ENCODE measurements at places on chromosomes 5 and 9.

GRCh38 chr9:135772056-135772646 lies 70.2 kb downstream of the KCNT1 start:
- DNase-seq: no peak

DNA sequence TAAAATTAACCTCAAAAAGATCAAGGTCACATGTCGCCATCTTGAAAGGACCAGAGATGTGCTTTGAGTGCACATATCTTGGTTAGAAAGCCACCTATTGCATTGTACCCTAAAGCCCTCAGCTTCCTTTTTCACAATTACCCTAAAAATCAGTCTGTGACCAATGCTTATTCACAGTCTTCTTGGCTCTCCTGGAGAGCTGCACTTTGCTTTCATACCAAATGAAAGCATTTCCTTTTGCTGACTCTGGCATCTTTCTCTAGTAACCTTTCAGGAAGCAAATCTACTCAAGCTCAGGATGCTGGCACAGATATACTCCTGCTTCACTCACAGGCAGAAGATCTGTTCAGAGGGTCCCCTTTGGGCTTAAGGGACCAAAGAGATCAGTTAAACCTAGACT lies 160.7 kb upstream of the PUM3 start:
- no peak for DNase-seq

DNA sequence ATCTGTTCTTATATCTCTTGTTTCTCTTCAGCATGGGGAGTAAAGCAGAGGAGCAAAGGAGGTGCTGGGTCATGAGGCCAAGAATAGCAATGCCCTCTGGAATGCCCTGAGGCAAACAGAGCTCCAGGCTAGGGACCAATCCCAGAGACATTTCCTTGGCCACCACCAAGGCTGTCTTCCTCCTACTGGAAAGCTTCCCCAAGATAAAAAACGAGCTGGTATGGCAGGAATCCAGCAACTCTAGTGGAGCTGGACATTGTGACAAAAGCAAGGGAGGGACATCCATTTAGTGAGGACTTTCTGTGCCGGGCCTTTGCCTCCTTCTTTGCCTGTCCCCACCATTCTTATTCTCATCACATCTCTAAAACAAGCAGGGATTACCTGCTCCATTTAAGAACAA lies 161.6 kb downstream of the ASTN2 start:
- DNase-seq: no peak

DNA sequence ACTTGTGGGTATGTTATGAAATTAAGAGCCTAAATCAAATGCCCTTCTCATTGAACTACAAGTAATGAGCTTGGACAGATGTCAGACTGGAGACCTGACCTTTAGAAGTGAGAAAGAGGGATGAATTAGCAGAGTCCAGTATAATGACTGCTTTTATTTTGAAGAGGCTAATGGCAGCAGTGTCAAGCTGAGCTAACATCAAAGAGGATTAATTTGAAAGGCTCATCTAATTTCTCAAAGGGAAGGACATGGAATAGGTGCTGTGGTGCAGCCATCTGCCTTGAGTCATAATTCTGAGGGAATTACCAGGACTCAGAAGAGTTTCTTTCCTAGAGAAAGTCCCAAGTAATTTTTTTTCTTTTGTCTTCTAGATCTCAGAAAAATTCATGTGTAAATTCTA lies 57.6 kb downstream of the FAM81B start:
- no peak for DNase-seq

DNA sequence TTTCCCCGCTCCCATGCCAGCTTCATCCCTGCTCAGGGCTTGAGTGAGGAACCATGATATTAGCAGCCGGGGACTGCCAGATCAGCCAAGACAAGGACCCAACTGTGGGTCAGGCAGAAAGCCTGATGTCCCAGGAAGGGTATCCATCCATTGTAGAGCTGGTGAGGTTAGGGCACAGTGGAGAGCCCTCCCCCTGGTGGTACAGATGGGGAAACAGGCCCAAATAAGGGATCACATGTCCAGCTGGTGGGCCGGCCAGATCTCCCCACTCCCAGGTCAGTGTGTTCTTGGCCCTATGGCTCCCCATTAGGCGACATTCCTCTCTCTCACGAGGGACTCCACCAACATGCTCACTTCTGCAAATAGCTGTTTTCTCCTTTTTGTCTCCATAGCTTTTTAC lies 9.0 kb downstream of the CDX1 start:
- DNase-seq: no peak

DNA sequence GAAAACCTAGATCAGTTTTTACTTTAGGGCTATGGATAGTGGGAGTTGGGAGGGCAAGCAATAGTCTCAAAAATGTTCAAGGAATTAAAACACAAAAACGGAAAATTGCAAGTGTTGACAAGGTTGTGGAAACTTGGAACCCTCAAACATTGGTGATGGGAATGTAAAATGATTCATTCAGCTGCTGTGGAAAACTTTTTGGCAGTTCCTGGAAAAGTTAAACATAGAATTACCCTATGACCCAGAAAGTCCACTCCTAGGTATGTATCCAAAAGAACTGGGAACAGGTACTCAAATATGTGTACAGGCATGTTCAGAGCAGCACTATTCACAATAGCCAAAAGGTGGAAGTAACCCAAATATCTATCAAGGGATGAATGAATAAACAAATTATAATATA lies 1.2 kb upstream of the MSANTD3 start:
- no peak for DNase-seq

- peak; percentile 49 for DNase-seq
Observed at GRCh38 chr9:124776954-124777648, at the start of gene OLFML2A. OLFML2A (plus strand) TSS chr9:124777133; CDS start chr9:124777271, 138 bp downstream.

DNA sequence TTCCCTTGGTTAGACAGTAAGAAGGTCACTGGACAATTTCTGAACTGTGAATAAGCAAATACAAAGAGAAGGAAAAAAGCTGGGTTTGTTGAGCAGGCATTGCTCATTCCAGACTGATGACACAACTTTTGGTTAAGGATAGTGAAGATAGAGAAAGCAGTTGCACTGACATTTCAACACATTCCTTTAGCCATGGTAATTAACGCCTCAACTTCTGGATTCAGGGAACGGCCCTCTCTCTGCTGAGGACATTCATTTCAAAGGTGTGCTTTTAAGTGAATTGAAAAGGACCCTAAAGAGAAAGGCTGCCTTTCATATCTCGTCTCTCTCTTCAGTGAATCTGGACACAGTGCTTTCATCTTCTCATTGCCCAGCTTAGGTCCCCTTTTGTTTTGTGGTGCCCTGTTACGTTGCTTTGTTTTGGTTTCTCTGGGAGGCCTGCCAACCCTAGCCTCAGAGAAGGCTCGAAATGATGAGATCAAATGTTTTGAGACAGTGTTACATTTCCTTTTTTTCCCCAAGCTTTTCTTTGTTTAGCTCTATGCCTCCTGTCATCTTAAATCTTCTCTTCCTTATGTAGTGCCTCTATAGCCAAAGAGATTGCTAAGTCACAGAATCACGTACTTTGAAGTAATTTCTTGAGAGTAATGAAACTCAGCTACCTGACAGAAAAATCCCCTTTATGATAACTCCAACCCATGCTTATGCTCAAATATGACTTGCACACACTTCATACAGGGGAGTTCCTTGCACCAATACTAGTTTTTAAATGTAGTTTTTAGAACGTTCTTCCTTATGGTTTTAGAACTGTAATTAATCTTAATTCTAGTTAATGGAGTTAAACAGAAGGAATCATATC lies 94.4 kb upstream of the IFNE start:
- DNase-seq: no peak

DNA sequence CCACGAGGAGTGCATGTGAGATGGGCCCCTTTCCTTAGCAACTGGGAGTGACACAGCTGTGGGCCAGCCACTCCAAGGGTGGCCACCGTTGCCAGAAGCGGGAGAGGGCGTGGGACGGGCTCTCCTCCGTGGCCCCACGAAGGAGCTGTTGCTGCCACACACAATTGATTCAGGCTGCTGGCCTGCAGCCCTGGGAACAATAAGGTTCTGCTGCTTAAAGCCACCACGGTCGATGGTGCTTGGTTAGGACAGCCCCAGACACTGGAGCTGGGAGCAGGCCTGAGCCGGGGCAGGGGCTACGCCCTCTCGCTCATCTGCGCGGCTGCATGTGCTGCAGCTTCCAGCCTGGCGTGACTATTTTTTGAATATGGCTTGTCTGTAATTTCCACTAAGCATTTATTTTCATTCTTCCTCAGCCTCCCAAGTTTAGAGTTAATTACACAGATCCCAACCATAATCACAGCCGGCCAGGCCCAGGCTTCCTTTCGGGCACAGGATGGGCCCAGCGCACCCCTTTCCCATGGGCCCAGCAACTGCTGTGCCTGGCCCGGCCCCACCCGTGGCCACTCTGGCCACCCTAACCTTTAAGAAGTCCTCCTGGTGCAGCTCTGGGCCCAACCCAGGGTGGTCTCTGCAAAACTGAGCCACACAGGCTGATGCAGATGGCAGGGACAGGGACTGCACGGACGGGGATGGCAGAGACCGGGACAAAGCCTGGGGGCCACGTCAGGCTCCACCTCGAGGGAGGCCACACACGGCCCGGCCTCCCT lies 49.7 kb downstream of the VAV2 start:
- no peak for DNase-seq

GRCh38 chr9:70442328-70442848 lies 27.9 kb upstream of the KLF9 start:
- no peak for DNase-seq

DNA sequence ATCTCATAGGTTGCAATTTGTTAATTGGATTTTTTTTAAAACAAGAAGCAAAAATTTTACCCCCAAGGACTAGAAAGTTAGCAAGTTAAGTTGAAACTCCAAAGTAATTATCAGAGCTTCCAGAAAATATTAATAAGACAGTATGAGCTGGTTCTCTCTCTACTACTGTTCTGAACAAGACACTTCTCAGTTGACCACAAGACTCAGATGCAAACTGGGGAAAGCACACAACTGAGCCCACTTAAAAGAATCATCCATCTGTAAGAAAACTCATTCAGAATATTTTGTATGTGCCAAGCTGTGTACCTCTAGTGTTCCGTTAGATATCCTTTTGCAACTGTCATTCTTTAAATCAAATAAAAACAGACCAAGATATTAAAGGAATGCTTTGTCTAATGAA lies 60.0 kb downstream of the MAP1B start:
- no peak for DNase-seq

- DNase-seq: no peak
Observed at GRCh38 chr5:93748875-93749397, 7.5 kb upstream of the POU5F2 start.

DNA sequence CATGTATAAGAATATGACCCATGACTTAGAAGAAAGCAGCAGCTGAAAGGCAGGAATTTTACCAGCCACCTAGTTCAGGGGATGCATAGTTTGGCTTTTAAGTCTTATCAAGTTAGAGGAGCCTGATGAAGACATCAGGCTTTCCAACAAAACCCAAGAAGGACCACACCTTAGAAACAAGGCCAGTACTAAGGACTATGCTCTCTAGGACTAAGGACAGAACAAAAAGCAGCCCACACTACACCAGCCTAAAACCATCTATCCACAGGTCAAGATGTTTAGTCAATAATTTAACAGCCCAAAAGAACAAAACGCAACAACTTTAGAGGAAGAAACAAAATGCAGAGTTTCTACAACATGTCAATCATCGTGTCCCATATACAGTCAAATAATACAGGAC lies 408.9 kb upstream of the RGMB start:
- no peak for DNase-seq

GRCh38 chr9:128422783-128423150 lies 2.1 kb downstream of the CERCAM start:
- no peak for DNase-seq

DNA sequence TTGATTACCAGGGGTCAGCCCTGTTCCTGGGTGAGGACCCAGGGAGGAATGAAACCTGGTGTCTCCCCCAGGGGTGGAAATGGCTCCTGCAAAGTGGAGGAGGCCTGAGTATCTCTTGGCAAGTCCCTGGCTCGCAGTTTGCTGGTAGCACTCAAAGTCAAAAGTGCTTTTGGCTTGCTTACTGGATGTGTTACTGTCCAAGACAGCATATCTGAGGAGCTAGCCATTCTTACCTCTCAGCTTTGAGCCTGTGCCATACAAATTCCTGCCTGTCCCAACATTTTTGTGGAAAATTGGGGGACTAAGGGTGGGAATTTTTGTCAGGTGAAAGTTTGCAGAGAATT lies 9.9 kb downstream of the ZNF618 start:
- no peak for DNase-seq

DNA sequence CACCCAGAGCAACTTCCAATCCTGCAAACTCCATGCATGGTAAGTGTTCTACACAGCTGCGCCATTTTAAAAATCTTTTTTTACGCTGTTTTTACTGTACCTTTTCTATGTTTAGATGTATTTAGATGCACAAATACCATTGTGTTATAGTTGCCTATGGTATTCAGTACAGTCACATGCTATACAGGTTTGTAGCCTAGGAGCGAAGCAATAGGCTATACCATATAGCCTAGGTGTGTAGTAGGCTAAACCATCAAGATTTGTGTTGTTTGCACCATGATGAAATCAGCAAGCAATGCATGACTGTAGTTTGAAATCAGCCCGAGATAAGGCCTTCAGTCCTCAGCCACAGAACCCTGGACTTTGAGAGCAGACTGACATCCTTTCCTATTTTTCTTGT lies 101.2 kb downstream of the LIX1 start:
- DNase-seq: no peak

GRCh38 chr5:122156724-122157325 lies 27.5 kb downstream of the ZNF474 start:
- no peak for DNase-seq

DNA sequence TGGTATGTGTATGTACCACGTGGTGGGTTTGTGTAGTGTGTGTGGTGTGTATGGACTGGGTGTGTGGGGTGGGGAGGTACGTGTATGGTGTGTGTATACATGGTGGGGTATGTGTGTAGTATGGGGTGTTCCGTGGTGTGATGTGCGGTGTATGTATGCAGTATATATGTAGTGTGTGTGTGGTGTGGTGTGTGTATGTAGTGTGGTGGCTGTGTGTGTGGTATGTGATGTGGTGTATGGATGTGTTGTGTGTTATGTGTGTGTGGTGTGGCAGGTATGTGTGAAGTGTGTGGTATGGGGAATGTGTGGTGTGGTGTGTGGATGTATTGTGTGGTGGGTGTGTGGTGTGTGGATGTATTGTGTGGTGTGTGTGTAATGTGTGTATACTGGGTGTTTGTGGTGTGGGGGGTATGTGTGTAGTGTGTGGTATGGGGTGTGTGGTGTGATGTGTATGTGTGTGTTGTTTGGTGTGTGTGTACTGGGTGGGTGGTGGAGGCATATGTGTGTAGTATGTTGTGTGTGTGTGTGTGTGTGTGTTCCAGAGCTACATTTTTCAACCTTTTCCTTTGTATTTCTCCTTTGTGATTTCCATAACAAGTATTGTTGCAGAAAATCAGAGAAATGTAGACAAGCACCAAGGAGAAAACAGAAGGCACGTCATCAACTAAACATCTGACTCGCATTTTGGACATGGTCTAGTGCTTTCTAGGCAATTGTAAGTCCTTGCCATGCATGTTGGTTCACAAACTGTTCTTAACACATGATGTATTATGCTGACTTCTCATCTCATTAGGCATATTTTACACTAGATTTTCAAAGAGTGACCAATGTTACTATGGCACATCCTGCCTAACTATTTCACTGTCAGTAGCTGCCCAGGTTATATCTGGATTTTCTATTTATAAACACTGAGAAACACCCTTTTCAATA lies 13.2 kb downstream of the SEMA4D start:
- DNase-seq: no peak

- DNase-seq: no peak
Observed at GRCh38 chr9:134328341-134328840, 2.1 kb downstream of the RXRA start.
